ENCODE measurements at places on chromosomes 13 and 19.

DNA sequence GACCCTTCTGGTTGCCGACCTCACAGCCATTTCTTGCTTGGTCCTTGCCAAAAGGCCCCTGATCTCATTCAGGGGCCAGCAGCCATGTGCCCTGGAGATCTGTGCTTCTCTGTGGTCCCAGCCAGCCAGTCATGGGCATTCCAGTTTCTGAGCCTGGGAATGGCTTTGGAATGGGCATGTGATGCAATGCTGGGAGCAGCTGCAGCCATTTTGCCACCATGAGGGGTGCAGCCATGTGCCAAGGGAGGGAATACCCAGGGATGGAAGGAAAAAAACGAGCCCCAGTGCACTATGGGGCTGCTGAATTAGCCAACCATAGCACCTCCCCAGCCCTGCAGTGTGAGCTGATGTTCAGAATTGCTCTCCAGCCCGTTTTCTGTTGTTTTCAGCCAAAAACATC lies 26.3 kb downstream of the F2RL3 start:
- DNase-seq, result no peak

DNA sequence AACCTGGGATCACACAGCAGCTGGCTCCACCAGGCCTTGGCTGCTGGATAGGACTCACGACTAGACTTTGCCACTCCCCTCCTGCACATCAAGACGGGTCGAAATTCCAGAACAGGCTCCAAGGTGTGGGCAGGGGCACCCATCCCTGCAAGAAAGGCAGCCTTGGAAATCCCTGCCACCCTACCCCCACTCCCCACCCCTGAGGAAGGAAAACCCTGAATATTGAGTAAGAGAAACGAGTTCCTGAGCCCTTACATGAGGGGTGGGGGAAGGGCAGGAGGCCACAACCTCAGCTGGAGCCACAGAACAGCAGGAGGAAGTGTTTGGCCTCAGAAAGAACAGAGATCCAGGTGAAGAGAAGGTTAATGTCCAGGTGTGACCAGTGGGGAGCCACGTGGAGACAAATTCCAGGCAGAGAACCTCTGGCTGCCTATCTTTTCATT lies 20.1 kb downstream of the DEDD2 start:
- DNase-seq, result no peak

GRCh38 chr19:51422053-51422448 lies 4.6 kb upstream of the SIGLEC10 start:
- DNase-seq, result peak; percentile 83

GRCh38 chr19:47274891-47275761 lies 441 bp downstream of the INAFM1 start:
- peak; percentile 76 for DNase-seq

GRCh38 chr19:42124386-42124901 lies 7.8 kb downstream of the POU2F2 start:
- DNase-seq, result no peak

GRCh38 chr19:39352381-39353255 lies 10.4 kb downstream of the SAMD4B start:
- no peak for DNase-seq

Measured in ascending aorta (tissue), 2 donors.